ENCODE measurements at places on chromosomes 6 and 20.

- no peak for DNase-seq
These were observed 32.7 kb downstream of the PLN start for GRCh38 chr6:118580585-118581419.

- no peak for DNase-seq
These were observed 23.4 kb downstream of the DYNLT1 start for GRCh38 chr6:158620963-158621693.

GRCh38 chr6:147257760-147258159 is 53.5 kb downstream of the STXBP5 start:
- no peak for DNase-seq

DNA sequence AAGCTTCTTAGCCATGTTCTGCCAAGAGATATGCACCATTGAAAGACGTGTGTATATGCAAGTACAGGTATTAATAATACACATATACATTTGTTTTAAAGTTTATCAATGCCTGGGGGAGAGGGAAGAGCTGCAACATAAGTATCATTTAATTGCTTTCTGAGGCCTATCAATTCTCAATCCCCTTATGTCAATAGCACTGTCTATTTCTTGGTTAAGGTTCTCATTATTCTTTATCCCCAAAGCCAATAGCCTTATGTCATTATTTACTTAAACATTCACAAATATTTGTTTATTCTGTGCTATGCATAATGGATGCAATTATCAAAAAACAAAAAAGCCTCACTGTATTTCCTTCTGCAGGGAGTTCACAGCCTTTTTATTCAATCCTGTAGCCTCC is 350.3 kb upstream of the KCNQ5 start:
- no peak for DNase-seq

DNA sequence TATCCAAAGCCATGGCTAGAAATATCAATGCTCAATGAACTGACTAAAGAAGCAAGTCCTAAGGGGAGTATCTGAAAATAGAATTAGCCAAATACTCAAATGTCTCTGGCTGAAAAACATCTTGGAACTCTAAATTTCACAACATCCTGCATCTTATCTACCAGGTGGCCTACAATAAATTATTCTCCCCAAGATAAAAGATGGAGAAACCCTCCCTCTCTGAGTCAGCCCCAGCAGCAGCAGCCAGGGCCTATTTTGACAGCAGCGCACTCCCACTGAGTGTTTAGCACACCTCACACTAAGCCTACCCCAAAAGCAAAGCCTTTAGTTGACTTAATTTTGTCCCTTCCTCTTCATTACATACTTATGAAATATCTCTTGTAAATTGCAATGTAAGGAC is 5.9 kb downstream of the CALHM6 start:
- DNase-seq, result no peak

DNA sequence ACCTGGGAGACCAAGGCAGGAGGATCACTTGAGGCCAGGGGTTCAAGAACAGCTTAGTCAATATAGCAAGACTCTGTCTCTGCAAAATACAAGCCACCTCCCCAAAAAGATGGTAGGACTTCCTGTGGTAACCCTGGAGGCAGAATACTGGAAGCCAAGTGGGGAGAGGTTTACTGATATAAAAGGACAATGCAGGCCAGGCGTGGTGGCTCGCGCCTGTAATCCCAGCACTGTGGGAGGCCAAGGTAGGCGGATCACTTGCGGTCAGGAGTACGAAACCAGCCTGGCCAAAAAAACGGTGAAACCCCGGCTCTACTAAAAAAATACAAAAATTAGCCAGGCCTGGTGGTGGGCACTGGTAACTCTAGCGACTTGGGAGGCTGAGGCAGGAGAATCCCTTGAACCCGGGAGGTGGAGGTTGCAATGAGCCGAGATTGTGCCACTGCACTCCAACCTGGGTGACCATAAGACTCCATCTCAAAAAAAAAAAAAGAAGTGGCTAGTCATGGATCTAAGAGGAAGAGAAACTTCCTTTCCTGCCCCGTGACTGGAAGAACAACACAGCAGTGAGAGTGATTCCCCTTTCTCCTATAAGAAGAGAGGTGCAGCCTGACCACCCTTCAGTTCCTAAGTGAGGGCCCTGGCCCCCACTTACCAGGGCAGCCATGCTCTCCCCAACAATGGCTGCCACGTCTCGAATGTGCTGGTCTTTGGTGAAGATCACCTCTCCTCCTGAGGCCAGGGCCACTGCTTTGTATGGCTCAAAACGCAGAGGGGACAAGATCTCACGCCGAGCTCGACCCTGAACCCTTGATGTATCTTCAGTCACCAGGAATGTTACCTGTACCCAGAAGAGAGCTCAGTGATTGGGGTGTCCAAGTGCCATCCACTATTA is 6.2 kb downstream of the SAPCD1 start:
- no peak for DNase-seq

DNA sequence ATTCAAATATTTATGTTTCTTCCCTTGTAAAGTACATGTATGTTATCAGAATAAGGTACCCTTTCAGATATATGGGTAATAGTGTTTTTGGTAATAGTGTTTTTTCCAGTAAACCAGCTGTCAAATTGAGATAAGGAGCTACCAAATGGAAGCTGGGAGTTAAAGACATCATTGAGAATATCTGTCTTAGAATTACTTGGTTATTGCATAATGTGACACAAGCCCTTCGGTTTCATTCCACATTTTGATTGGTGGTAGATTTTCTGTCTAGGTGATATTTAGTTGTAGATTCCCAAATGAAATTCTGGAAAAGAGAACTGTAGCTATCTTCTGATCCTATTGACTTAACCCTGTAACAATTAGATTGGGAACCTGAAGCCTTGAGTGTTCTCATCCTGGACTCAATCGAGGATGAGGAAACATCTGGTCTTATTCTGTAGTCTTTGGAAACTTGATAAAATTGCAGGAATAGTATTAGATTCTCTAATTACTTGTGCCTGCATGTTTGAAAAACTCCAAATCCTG is 75.1 kb upstream of the SYNJ2 start:
- DNase-seq, result no peak

DNA sequence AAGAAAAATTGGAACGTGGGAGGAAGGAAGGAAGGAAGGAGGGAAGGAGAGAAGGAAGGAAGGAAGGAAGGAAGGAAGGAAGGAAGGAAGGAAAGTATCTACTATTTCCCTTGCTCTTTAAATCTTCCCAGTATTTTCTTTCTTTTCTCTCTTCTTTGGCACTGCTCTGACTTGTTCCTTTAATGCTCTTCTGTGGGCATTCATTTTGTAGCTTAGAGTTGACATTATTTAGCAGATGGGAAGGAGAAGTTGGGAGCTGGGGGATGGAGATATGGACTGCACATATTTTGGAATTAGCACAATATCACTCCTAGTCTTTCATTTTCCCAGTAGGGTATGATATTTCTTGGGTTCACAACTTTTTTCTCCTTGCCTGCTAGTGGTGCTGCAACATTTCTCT is 152.2 kb downstream of the TFAP2B start:
- no peak for DNase-seq

Measured in stimulated activated CD8-positive, alpha-beta memory T cell treated with anti-CD3 and anti-CD28 coated beads, Interleukin-4, amount 100 ng/mL, for 1 hour (primary cell).